SIG-M5 (cell line): ENCODE measurements at places on chromosomes 7 and 10.

GRCh38 chr10:65194555-65194954 is 1673.4 kb downstream of the REEP3 start:
- no peak for DNase-seq

DNA sequence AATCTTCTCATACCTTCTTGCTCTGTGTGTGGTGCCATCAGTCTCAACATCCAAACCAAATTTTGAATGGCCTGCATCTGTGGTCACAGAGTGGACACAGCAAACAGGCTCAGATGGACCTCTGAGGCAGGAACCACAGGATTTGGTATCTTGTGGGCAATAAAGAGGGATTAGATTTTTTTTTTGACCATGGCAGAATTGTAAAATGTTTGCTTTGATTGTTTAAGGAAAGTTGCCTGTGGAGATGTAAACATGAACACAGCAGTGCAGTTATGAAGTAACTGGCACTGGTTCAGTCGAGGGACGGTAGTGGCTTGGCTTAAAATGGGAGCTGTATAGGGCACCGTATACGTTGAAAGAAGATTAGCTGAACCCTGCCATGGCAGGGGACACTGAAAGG is 464.7 kb downstream of the SH2D4B start:
- DNase-seq = no peak

GRCh38 chr7:29278337-29279069 is 83.9 kb downstream of the CHN2 start:
- DNase-seq = no peak

DNA sequence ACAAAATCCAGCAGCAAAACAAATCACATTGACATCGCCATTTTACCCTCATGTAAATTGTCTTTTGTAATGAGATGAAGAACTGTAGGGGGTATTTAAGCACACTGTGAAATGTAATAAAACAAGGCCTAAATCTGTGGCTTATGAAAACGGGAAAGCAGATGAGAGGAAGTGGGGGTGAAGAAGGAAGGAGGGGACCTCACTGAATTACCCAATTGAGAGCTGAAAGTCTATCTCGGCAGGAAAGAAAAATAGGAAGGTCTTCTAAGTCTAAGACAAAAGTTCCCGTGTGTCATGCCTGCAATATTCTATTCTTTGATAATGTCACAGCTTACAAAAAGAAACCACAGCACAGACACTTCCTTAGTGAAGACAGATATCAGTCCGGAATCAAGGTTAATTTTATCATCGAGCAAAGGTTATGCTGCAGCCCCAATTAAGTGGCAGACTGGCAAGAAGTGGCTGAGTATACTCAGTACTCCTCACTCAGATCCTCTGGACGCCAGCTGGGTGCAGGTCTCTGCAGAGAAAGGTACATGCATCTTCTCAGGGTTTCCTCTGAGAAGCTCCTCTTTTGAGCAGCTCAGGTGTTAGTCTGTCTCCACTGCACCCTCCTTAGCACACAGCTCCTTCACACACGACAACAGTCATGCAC is 239.7 kb downstream of the FANK1 start:
- DNase-seq = no peak

- DNase-seq = no peak
These were observed 36.0 kb upstream of the RSU1 start for GRCh38 chr10:16853201-16853600.

GRCh38 chr7:121081327-121081936 is 92.9 kb downstream of the CPED1 start:
- no peak for DNase-seq

- no peak for DNase-seq
These were observed 51.8 kb upstream of the FAM133B start for GRCh38 chr7:92641921-92642511.

GRCh38 chr10:77711683-77712049 is 74.1 kb upstream of the KCNMA1 start:
- no peak for DNase-seq

- DNase-seq = no peak
These were observed 34.2 kb downstream of the DNAJC12 start for GRCh38 chr10:67803588-67804394.

- DNase-seq = no peak
These were observed 216.8 kb downstream of the TCERG1L start for GRCh38 chr10:131094527-131095312.

DNA sequence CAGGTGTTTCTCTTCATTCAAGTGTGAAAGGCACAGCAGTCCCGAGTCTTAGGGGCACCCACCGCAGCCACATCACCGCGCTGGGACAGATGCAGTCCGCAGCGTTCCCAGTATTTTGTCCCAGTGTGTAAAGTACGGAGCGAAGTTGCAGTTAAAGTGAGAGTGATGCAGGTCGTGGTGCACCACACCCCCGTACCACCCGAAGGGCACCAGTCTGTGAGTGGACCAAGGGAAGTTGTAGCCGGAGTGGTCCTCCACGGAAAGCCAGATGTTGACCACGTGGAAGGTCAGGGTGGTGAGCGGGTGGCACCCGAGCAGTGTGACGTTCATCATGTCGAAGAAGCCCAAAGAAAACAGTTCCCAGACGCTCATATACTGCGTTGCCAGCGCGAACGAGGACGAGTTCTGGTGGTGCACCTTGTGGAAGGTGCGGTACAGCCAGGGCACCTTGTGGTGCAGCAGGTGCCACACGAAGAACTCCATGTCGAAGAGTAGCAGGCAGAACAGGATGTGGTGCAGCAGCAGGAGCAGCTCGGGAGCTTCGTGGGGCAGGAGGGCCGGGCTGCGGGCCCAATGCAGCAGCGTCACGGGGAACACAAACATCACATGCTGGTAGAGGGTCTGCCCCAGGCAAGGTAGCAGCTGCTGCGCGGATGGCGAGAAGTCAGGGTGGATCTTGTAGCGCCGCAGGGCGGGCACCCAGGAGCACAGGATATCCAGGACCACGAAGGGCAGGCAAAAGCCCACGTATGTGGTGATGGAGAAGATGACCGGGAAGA is 526 bp downstream of the CH25H start:
- no peak for DNase-seq

GRCh38 chr7:12923971-12924370 is 236.5 kb downstream of the ARL4A start:
- no peak for DNase-seq

DNA sequence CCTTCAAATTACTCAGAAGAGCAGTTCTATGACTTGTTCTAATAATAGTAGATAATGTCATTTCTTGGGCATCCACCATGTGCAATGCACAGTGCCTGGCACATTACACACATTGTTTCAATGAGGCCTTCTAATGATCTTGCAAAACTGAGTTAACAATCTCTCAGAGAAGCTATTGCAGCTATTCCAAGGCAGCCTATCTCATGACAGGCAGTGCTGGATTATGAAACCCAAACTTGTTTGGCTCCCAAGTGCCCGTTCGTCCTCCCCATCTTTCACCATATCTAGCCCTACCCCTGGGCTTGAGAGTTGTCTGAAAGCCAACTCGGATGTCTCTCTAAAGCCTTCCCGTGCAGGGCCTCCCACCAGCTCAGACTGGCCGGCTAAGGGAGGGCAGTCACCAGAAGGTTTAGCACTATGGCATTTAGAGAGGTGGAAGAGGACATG is 405.1 kb downstream of the PLXNA4 start:
- no peak for DNase-seq

- DNase-seq = no peak
These were observed 545.7 kb downstream of the GATA3 start for GRCh38 chr10:8600192-8600591.

GRCh38 chr10:59702347-59702746 is 7.3 kb downstream of the SLC16A9 start:
- DNase-seq = no peak

GRCh38 chr10:72334825-72335393 is 19.8 kb downstream of the DNAJB12 start:
- peak; percentile 40 for DNase-seq

DNA sequence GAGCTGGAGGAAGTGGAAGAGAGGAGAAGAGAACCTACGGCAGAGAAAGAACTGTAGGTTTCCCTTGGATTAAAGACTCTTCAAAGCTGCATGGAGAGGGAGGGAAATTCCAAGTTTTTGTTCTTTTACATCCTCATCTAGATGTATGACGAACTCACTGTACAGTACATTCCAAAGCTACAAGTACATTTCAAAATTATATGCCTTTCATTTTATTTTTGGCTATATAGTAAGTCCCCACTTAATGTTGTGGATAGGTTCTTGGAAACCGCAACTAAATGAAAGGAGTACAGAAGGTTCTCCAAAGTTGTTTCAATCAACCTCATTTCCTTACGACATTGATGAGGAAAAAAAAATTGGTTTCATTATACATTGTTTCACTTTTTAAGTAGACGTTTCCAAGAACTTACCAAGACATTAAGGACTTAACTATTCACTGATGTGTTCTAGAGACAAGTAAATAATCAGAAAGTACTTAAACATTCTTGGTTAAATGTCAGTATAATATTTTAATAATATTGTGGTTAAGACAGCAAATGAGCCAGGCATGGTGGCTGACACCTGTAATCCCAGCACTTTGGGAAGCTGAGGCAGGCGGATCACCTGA is 16.1 kb upstream of the JMJD1C start:
- DNase-seq = no peak

DNA sequence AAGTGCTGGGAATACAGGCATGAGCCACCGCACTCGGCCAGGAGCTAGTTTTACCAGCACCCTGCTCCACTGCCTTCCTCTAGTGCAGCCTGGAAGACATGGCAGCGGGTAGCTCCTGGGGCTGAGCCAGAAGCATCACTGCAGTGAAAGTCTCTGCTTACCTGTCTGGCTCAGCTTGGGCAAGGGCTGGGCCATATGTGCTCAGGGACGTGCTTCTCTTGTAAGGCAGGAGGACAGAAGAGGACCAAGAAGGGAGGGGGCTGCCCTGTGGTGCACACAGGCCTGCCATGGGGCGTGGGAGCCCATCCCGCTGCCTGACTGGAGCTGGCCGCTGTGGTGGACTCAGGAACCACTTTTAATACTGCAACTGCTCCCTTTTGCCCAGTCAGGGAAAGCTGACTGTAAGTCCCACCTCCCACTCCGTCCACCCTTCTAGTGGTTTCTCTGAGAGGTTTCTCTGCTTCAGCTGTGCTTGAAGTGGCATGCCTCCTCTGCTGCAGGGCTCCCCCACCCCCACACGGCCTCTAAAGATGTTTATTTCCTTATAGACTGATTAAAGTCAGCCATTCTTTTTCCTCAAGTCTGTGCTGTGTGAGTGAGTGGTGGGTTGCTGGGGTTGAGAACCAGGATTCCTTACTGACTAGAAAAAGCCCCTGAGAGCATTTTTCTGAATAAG is 25.3 kb upstream of the C10orf95 start:
- no peak for DNase-seq

GRCh38 chr10:48494073-48494472 is 110.8 kb downstream of the ARHGAP22 start:
- DNase-seq = no peak

- no peak for DNase-seq
These were observed 220.5 kb upstream of the ETV1 start for GRCh38 chr7:14209896-14210484.

DNA sequence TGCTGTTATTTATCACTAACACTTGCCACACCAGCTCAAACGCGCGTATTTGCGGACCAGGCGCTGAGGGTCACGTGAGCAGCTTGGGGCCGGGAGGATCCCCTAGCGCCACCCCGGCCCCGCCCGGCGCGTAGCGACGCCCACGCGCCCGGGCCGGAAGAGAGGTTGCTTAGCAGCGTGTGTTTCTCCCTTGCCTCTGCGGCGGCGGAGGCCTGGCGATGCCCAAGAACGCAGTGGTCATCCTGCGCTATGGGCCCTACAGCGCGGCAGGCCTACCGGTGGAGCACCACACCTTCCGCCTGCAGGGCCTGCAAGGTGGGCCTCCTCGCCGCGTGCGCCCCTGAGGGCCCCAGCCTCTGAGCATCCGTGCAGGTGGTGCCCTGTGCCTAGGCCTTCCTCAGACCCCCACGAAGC is at the start of gene C10orf53:
Gene C10orf53, plus strand, starts transcription at position 172 of the 414 bp plus-strand sequence. Its CDS starts 47 bp downstream, at position 219.
- no peak for DNase-seq

- no peak for DNase-seq
These were observed 3.5 kb downstream of the CCDC201 start for GRCh38 chr7:45869426-45869825.

GRCh38 chr10:44010873-44011602 is 362.4 kb upstream of the ZNF32 start:
- DNase-seq = no peak

GRCh38 chr10:78628976-78629375 is 439.8 kb upstream of the ZMIZ1 start:
- DNase-seq = no peak
